Vagina (tissue), 2 donors: ENCODE measurements at places on chromosomes 13 and 19.

DNA sequence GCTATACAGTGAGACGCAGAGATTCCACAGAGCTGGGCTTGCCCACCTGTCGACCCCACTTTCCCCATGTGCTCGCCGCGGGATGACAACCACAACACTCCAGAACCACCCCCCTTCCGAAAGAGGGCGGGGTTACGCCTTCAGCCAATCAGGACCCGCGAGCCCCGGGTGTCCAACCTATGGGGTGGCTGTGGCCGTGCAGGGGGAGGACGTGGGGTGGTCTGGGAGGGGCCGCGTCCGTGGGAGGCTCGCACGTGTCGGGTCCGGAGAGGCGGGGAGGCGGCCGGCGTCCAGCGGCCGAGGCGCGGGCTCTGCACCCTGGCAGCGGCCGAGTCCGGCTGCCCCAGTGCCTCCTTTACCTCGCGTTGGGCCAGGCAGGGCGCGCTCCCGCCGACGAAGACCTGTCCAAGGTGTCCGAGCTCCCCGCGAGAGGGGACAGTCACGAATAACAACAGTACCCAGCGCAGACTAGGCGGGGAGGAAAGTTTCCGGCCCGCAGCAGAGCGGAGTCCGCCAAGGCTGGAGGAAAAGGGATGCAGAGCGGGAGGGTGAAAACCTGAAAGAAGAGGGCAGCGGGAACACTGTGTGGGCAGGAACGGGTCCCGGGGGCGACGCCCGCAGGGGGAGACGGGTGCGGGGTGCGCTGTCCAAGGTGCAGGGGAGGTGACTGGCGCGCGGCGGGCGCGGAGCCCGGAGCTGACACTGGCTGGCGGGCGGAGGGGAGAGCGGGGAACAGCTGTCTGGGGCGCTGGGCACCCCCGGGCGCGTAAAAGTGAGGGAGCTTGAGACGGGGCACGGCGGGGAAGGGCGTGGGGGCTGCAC lies 911 bp downstream of the ENOX1 start:
- DNase-seq, result no peak

DNA sequence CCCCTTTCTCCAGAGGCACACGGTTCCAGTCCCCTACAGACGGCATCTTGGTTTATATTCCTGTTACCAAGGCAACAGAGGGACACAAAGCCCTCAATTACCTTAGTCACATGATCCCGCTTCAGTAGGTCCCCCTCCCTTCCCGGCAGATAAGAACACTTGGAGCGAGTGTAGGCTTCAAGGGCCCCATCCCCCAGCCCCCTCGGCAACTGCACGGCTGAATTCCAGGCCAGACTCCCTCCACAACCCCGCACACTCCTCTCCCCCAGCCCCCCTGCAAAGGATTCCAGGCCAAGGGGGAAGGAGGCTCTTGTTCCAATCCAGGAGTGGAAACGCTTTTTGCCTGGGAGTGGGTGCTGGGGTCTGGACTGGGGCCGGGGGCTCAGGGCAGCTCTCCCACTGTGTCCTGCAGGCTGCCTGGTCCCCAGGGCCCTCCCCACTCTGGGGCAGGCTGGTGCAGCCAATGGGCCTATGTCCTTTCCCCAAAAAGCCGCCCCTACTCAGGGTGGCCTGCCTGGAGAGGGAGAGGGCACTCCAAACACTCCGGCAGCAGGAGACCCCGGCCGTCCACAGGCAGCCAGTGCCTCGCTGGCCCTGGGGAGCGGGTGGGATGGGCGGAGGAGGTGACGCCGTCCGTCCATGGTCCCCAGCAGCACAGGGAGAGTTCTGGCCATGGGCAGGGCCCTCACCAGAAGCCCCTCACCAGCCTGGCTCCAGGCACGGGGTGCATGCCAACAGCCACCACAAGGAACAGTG lies 62.6 kb downstream of the MLLT1 start:
- DNase-seq, result no peak

DNA sequence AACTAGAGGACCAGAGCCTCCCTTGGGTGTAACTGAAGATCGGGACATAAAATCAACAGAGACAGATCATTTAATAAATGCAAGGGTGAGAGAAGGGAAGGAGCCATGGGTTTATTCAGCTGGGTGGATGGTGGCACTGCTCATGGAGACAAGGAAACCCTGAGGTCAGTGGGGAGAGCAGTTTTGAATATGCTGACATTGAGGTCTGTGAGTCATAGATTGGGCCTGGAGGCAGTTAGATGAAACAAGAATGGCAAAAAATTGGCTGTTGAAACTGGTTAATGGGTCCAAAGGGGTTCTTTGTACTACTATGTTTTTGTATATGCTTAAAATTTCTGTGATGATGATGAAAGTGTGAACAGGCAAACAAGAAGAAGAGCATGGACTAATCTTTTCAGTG lies 5.1 kb upstream of the GTF3A start:
- DNase-seq, result no peak

DNA sequence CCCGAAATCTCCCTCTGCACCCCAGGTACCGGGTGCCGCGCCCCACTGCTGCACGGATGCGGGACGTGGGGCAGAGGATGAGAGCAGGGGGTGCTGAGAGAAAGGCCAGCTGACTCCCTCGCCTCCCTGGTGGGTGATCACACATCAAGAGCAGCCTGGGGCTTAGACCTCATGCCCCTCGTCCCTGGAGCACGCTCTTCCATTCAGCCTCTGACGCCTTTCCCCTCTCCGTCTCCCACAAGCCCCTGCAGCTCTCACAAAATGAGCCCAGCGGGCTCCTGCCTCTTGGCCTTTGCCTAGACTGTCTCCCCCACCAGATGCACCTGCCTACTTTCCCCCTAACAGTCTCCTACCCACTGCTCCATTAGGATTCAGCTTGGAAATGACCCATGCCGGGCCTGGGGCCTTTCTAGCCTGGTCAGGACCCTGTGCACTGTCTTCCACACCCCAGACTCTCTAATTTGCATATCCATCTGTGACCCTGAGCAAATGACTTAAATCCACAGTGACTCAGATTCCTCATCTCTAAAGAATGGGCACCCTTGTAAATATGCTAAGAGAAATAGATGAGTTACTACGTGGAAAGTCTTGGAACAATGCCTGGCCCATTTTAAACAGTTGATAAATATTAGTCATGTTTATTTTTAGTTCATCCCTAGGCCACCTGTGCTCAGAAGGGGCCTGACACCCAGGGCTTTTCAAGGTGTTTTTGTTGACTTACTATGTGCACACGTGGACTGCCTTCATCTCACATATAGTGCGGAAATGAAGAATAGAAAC lies 582 bp upstream of the PTPRH start:
- DNase-seq, result no peak

- DNase-seq, result no peak
Measured at GRCh38 chr19:12670159-12670928, 3.7 kb downstream of the WDR83 start.

DNA sequence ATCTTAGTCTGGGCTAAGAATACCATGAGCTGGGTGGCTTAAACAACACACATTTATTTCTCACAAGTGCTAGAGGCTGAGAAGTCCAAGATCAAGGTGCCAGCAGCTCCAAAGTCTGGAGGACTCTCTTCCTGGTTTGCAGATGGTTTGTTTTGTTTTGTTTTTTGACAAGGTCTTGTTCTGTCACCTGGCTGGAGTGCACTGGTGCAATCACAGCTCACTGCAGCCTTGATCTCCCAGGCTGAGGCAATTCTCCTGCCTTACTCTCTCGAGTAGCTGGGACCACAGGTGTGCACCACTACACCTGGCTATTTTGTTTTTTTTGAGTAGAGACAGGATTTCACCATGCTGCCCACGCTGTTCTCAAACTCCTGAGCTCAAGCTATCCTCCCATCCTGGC lies 15.5 kb downstream of the APLP1 start:
- DNase-seq, result no peak

DNA sequence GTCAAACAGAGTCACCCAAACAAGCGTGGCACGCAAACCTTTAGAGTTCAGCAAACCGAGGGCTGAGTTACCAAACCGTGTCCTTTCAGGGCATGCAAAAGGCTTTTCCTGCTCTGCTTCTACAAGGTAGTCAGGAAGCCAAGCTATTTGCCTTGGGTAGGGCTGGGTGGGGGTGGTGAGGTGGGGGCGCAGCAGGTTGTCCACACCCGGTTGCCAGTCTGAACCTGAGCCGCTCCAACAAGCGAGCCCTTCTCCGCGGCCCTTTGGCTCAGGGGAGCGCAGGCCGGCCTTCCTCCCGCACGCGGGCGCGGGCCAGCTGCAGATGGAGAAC lies 347 bp upstream of the CLDN10 start:
- DNase-seq, result no peak

DNA sequence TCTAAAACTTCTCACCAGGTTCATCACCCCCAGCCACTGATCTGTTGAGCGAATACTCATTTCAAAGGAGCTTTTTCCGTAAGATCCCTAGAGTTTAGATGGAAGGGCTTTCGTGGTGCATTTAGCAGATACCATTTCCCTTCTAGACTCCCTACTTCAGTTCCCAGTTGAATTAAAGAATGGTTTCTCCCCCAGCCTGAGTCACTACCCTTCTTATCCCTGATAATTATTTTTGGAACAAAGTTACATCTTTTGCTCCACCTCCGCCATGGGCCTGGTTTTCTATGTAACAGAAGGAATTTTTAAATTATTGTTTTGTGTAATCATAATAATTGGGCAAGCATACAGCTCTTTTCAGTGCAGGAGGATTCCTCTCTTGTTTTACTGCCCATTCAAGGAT lies 22.0 kb downstream of the USPL1 start:
- DNase-seq, result no peak

DNA sequence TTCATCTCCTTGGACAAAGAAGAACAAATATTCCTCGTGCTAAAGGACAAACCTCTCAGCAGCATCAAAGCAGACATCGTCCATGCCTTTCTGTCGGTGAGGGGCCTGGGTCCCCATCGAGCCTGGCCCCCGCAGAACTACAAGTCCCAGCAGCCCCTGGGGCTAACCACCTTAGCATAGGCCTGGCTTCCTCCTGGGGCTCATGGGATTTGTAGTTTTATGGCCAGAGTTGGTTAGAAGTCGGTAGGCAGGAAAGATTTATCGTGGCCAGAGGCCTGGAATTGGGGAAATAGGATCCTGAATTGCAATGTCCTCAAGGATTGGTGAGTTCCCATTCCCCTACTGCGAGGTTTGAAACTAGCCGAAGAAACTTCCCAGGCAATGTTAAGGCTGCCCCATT lies 19.6 kb downstream of the TMEM150B start:
- no peak for DNase-seq

GRCh38 chr19:18156841-18157464 lies 4.0 kb downstream of the PIK3R2 start:
- no peak for DNase-seq

DNA sequence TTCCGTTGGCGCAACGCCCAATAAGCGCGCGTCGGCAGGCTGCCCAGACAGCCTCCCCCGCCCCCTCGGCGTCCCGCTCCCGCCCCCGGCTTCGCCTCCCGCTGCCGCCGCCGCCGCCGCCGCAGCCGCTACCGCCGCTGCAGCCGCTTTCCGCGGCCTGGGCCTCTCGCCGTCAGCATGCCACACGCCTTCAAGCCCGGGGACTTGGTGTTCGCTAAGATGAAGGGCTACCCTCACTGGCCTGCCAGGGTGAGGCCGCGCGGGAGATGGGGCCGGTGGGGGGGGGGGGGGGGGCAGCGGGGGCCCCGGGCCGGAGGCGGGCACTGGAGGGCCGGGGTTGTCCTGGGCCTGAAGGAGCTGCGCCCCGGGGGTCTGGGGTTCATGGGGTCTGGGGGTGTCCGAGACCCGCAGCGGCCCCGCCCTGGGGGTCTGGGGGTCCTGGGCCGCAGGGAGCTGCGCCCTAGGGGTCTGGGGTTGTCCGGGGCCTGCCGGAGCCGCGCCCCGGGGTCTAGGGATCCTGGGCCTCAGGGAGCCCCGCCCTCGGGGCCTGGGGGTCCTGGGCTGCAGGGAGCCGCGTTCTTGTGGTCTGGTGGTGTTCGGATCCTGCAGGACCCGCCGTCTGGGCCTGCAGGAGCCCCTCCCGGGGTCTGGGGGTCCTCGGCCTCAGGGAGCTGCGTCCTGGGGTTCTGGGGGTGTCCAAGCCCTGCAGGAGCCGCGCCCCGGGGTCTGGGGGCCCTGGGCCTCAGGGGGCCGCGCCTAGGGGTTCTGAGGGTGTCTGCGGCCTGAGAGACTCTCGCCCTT lies at the start of gene HDGFL2:
TSS of gene HDGFL2 (plus strand) at position 124 of the 801 bp plus-strand sequence. CDS start at position 178, 54 bp downstream.
- DNase-seq, result no peak

DNA sequence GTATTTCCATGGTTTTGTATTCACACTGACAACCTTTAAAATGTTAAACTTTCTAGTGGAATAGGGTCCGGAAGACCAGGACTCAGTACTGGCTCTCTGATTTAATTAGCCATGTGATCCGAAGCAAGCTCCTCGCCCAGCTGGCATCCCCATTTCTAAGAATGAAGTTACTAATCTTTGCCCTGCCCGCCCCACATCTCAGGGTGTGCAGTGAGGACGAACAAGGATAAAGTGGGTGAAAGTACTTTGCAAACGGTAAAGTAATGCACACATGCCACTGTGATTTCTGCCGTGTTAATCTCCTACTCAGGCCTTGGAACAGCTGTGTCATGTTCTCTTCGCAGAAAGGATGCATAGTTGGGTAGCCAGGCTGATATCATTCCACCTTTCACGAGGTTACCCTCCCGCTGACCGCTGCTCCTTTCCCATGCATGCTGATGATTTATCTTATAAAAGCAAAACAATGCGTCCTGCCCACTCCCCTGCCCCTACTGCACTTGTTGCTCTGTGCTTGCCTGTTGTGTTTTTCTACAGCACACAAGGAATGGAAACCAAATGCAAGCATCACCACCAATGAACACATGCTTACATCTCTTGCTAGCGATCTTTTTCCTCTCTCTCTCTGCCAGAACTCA lies 539.0 kb downstream of the EFNB2 start:
- DNase-seq, result no peak

GRCh38 chr13:108346376-108346775 lies 76.9 kb downstream of the TNFSF13B start:
- no peak for DNase-seq

GRCh38 chr19:49807058-49807903 lies 5.8 kb downstream of the FUZ start:
- DNase-seq, result no peak

- DNase-seq, result no peak
Measured at GRCh38 chr19:18501351-18501750, 20.5 kb downstream of the ELL start.

GRCh38 chr13:30354493-30355383 lies 47.4 kb upstream of the KATNAL1 start:
- DNase-seq, result no peak

DNA sequence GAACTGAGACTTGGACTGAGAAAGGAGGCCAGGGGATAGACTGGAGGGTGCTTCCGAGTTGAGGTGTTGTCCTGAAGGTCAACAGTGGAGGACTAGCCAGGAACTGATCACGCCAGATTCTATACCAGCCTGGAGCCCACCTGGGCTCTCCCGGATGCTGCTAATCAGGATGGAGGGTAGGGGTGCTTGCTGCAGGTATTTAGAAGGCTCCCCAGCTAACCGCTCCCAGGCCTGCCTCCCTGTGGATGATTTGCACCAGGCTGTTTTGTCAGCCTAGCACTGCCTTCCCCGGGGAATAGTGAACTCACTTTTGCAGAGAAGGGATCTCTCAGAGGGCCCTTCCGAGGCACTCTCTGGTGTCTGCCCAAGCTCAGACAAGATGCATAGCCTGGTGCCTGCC lies 60.5 kb upstream of the KCTD15 start:
- no peak for DNase-seq

- no peak for DNase-seq
Measured at GRCh38 chr13:25372284-25373081, 709 bp downstream of the ATP8A2 start.

- DNase-seq, result no peak
Measured at GRCh38 chr13:29939158-29939557, 88.7 kb upstream of the UBL3 start.

GRCh38 chr13:52846567-52847321 lies 1.7 kb downstream of the PCDH8 start:
- DNase-seq, result no peak

GRCh38 chr19:30375553-30376031 lies 3.4 kb downstream of the ZNF536 start:
- DNase-seq, result no peak

- DNase-seq, result no peak
Measured at GRCh38 chr13:73835138-73835721, 299.0 kb downstream of the KLF12 start.
